ENCODE measurements at places on chromosomes 2 and 18.

GRCh38 chr18:26864658-26865057 lies 849 bp downstream of the AQP4 start:
- no peak for DNase-seq

DNA sequence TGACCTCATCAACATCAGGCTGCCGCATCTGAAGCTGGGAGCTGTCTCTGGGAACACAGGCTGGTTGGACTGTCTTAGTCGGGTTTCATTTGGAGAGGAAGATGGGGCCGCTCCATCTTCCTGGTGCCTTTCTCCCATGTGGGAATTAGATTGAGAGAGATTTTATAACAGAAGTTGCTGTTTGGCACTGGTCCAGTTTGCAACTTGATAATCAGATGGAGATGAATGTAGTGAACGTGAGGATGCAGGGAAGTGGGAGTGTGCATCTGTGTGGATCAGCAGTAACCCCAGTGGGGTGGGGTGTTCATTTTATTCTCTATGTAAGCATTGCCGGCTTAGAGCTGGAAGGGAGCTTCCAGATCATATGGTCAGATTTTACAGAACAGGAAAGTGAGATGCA lies 250.9 kb downstream of the DCDC2C start:
- DNase-seq: no peak

GRCh38 chr2:216632346-216632951 lies 771 bp upstream of the IGFBP2 start:
- peak; percentile 3 for DNase-seq

GRCh38 chr18:22210311-22210754 lies 40.9 kb downstream of the GATA6 start:
- no peak for DNase-seq

DNA sequence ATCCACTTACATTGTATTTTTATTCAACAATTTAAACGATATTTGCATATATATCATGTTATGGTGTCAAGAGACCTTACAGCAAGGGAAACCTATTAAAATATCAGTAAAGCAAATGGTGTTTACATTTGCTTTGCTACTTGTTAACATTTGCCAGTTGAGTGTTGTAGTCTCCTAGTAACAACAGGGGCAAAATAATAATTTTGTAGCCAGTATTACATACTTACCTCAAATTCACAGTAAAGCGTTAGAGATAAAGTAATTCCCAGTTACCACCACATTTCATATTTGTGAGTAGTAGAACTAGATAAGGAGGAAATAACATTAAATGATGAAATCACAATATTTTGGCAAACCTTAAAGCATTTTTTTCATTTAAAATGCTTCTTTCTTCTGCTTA lies 71.3 kb downstream of the FASTKD2 start:
- DNase-seq: peak; percentile 8

- DNase-seq: no peak
Observed at GRCh38 chr2:196988639-196989038, 62.1 kb upstream of the PGAP1 start.

- no peak for DNase-seq
Observed at GRCh38 chr2:6934758-6935651, 17.8 kb downstream of the RNF144A start.

DNA sequence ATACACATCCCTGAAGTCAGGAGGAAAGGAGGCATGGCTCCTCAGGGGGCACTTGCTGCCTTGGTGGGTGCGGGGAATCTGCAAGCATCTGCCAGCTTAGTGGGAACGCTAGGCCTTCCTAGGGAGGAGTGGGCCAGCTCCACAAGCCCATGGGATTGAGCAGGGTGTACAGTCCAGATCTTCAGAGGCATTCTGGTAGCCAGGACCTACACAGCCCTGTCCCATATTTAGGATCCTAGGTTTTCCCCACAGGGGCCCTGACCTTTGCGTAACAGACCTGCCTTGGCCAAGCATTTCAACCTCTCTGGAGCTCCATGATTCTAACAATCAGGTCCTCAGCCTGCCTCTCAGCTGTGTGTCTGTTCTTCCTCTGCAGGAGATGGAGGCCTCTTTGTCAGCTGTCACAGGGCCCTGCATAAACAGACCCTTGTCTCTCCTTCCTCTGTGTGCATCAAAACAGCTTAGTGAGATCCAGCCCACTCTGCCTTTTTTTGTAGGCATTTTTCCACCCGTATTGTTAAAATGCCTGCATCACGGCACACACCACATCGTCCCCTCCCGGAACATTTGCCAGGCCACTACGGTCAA lies 140.2 kb upstream of the NDUFV2 start:
- DNase-seq: no peak

- peak; percentile 51 for DNase-seq
Observed at GRCh38 chr2:157441072-157441454, 2.8 kb downstream of the CYTIP start.

DNA sequence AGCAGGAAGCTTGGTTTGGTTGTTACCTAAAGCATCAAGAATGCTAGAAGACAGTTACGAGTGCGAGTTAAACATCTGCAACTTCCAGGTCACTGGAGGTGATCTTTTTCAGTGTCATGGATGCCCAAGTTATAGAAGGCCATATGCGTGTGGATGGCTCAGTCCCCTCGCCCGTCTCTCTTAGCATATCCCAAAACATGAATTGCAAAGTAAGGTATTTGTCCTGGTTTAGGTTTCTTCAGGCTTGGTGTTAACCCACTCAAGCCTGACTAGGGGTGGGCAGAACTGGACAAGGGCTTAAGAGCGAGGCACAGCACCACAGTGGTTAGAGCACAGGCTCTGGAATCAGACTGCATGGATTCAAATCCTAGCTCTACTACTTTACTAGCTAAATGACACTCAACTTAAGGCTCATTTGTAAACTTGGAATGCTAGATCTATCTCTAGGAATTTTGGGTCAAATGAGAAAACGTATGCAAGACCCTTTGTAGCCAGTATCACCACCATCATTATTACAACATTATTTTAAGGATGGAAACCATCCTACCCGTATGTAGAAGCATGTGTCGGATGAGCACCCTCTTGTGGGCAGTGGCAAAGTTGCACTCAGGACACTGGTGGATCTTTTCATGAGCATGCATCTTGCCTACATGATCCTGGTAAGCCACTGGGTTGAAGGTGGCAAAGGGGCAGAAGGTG lies 11.2 kb downstream of the ZNF142 start:
- DNase-seq: no peak

- no peak for DNase-seq
Observed at GRCh38 chr2:203706403-203706802, at the start of gene CD28. CD28 (plus strand) TSS chr2:203706639; CDS start chr2:203706697, 58 bp downstream.

DNA sequence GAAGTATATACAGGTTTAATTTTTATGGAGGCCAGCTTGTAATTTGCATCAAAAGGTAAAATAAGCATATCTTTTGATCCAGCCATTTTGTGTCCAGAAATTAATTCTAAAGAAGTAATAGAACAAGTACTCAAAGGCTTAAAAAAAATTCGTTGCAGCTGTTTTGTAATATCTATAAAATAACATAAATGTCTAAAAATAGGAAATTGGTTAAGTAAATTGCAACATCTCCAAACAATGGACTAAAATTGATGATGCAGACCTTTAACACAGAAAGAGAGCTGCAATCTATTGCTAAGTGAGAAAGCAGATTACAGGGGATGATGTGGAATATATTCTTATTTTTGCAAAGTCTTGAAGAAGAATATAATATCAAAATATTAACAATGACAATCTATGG lies 19.4 kb downstream of the AAK1 start:
- no peak for DNase-seq

GRCh38 chr18:40531051-40531450 lies 1424.0 kb upstream of the PIK3C3 start:
- no peak for DNase-seq

DNA sequence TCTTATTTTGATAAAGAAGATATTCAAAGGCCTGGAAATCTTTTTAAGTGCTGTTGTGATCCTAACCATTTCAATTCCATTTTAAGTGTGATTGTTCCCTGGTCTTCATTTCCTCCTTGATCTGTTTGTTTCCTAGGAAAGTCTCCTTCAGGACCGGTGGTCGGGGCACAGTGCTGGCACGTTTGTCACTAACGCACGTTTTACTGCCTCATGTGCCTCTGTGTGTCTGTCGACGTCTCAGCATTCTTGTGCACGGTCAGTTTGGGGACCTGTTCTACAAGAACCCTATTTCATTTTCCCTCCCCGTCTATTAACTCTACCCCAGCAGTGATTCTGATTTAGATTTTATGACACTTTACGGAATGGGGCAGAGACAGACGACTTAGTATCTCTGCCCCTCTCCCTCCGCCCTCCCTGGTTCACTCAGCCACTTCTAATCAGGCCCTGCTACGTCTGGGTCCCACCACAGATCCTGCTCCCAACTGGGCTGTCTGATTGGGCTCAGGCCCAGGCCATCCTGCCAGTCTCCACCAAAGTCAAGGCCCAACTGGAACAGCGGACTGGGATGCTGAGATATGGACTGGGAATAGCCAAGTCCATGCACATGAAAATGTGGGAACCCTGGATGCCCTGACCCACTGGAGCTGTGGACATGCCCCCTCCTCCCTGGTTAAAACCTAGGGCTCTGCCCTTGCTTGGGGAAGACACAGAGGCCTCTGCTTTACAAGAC lies 95.6 kb downstream of the TWIST2 start:
- no peak for DNase-seq

DNA sequence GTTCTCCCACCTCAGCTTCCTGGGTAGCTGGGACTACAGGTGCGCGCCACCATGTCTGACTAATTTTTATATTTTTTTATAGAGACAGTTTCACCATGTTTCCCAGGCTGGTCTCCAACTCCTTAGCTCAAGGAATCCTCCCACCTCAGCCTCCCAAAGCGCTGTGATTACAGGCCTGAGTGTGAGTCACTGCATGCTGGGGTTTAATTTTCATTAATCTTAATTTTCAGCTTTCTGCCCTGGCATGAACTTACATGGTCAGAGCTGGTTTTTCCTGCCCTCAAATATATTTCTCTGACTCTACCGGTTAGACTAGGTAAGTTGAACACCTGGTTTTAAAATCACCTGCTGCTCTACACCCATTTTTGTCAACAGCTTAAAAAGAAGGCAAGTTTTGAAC lies 3.1 kb downstream of the MARCHF7 start:
- no peak for DNase-seq

DNA sequence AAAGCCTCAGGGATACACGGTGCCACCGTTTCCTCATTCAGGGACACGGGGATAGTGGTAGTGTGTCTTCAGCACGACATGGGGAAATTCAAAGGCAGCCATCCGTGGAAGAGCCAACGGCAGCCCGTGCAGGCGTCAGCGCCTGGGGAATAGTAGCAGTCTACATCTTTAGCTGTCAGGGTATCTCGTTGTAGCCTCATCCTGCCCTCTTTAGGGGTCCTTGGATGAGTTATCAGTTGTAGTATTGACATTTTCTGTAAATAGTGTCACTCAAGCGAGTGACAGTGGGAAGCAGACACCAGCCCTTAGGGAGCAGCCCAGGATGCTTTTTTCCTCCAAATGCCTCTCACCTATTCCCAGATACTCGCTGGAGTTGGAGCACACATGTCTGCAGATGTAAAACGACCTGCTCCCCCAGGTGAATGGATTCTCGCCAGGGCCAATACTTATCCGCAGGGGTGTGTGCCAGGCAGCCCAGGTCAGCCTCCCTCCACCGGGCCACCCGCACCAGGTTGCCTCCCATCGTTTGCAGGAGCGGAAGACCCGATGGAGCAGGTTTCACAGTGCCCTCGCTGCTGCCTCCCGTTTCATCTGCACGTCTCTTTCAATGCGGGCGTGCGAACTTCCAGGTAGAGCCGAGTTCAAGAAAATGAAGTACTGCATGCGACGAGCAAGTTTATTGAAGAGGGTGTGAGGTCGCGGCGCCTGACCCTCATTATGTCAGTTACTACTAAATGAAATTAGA lies 41.0 kb downstream of the AGAP1 start:
- DNase-seq: no peak

DNA sequence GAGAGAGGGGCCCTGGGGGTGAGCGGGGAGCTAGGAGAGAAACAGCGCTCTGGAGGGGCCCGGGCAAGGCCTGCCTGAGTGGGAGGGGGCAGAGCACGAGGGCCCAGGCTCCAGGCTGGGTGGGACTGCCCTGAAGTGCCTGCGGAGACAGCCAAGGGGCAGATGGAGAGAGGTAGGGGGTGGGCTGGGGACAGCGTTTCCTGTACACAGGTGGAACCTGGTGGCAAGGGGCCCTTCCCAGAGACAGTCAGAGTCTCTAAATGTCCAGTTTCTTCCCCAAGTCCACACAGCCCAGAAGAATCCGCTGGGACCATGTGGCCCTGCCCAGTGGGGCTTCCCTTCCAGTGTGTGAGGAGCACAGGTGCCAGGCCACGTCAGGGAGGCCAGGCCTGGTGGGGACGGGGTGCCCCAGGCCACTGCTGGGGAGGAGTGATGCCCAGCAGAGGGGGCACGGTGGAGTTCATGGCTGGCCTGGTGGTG lies 1.7 kb upstream of the GPR35 start:
- DNase-seq: no peak

DNA sequence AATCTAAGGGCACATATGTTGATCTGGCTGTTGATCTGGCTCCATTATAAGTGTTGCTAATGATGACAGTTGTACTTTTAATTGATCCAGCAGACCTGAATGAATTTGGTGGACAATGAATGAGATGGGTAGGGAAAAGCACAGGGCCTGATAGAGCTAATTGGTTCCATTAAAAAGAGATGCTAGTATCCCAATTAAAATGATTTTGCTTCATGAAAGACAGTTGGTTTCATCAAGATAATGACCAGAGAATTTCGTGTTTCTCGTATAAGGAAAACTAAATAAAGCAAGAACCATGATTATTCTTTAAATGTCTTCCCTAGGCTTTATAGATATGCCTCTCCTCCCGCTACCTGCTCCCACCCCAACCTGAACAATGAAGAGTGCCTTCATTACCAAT lies 108.6 kb upstream of the LRRTM1 start:
- DNase-seq: no peak

DNA sequence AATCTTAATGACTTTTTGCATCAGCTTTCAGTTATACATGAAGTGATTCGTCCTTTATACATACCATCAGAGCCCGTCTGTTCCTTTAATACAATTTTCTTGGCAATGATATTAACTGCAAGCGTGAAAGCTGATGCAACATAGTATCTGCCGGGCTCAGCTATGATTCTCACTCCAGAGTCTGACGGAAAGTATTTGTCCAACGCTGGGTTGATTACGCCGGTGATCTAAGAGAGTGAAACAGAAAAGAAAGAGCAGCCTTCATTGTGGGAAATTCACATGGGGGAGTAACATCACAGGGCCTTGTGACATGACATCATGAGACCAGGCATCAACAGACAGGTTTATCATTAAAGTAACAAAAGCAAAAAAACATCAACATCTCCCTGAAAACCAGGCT lies 6.2 kb downstream of the ODC1 start:
- no peak for DNase-seq
